Stimulated activated CD8-positive, alpha-beta memory T cell treated with anti-CD3 and anti-CD28 coated beads, Interleukin-2, amount 100 ng/mL, for 48 hours (primary cell): ENCODE measurements at places on chromosomes 1 and 21.

DNA sequence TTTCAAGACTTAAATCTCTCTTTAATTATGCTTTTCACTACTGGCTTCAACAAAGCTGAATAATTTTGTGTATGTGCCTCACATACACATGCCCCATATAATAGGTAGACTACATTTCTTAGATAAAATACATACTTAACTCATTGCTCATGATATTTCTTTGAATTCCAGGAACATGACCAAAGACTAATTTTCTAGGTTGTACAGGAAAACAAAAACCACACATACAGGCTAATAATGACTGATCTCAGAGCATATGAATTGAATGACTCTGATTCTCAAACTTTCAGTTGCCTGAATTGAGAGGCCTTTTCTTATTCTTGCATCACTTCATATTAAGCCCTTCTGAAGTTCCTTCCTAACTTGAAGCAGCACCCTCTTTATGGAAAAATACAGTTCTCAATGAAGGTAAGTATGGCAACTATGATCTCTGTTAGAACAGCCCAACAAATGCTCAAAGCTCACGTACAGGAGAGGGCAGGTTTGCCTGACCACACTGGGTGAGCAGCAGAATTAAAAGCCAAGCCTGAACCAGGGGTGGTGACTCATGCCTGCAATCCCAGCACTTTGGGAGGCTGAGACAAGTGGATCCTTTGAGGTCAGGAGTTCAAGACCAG, 22.6 kb upstream of the UAP1 start:
- DNase-seq: no peak

DNA sequence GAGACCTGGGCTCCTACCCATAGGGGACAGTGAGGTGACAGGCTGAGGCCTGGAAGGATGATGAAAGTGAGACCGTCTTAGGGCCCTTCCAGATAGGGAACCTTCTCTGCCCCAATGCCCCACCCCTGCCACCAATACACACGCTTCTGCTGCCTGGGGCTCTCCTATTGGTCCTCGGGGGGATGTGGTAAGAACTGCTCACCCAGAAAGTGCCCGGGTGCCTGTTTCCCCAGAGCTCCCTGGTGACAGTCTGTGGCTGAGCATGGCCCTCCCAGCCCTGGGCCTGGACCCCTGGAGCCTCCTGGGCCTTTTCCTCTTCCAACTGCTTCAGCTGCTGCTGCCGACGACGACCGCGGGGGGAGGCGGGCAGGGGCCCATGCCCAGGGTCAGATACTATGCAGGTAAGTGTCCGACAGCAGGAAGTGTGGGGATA, 948 bp downstream of the SEMA4A start:
- DNase-seq: peak; percentile 71

GRCh38 chr1:1427106-1427819, 6.2 kb upstream of the ANKRD65 start:
- DNase-seq: no peak

DNA sequence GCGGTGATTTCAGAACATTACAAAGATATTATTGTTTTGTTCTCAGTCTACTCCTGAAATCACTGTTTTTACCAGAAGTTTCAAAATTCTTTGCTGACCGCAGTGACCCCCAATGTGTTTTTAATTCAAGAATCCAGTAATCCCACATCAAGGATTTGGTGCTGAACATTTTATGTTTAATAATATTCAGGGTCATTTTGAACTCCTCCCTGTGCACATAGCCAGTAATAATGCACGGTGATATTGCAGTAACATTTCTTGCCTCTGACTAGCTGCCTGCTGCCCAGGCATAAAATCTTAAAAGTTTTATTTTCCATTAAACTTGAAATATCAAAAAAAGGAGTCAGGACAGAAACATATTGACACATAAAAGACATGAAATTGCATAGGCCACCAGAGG, 443.4 kb upstream of the NCAM2 start:
- no peak for DNase-seq

DNA sequence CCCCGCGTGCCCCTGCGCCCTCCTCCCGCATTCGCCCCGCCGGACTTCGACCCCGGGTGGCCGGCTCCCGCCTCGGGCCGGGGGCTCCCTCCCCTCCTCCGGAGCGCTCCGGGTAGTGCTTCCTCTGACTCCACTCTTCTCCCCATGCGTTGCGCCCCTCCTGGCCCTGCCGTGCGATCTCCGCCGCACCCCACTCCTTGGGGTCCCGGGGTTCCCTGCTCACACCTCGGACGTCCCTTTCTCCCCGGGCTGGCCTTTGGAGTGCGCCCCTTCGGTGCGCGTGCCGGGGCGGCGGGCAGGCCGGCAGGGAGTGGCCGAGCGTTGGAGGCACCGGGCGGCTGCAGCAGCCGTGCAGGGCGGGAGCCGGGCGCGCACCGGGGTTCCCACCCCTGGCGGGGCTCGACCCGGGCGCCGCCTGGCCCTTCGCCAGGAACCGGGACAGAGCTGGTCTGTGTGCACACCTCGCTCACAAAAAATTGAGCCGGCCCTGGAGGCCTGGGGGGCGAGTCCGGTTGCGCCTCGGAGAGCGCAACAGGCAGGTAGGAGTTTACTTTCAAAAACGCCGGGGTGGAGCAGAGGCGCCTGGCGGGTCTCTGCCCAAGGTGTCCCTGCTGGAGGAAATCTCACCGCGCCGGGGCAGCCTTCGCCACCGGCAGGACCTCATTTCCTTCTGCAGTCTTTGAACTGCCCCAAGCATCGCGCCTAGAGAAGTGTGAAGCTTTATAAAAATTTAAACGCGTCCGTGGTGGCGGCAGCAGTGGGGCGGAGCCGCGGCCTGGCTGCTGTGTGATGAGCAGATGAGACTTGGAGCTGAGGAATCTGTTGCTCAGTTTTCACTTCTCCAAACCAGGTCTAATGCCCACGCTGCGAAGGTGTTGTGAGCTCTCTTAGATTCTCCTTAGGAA, 650 bp downstream of the VANGL1 start:
- DNase-seq: no peak

DNA sequence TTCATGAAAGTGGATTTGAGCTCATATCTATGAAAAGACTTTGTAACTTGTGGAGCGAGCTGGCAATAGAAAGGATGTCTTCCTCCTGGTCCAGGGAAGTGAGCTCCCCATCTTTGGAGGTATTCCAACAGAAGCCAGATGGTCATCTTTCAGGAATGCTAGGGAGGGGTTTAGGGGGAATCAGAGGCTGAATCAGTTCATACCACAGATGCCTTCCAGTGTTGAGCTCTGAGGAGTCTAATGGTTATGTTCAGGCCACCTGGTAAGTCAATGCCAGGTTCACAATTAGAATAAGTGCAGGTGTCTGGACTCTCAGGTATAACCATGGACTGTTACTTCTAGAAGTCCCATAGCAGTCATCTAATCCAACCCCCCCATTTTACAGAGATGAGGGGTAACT, 119.1 kb downstream of the ACTL8 start:
- DNase-seq: no peak

DNA sequence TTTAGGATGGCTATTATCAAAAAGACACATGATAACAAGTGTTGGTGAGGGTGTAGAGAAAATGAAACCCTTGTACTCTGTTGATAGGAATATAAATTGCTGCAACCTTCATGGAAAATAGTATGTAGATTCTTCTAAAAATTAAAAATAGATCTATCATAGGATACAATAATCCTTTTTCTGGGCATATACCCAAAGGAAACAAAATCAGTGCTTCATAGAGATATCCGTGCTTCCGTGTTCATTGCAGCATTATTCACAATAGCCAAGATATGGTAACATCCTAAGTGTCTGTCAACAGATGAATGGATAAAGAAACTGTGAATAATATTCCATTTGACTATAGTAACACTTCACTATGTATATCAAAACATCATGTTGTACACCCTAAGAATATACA, 106.7 kb downstream of the MIS18A start:
- DNase-seq: no peak

- DNase-seq: no peak
These were observed 248.1 kb upstream of the DEPDC1 start for GRCh38 chr1:68745011-68745410.

DNA sequence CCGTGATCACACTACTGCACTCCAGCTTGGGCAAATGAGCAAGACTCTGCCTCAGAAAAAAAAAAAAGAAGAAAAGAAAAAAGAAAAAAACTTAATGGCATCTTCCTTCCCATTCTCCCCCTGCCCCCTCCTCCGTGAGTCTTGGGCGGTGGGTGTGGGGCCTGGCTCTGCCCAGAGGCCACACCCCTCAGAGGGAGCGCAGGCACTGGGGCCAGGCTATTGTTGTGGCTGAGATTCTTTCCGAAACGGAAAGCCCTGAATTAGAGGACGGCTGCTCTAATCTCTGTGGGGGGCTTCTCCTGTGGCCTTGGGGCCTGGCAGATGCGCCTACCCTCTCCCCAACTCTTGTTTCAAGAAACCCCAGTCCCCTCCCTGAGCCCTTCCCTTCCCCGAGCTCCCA, 4.1 kb upstream of the FAM110D start:
- DNase-seq: no peak

DNA sequence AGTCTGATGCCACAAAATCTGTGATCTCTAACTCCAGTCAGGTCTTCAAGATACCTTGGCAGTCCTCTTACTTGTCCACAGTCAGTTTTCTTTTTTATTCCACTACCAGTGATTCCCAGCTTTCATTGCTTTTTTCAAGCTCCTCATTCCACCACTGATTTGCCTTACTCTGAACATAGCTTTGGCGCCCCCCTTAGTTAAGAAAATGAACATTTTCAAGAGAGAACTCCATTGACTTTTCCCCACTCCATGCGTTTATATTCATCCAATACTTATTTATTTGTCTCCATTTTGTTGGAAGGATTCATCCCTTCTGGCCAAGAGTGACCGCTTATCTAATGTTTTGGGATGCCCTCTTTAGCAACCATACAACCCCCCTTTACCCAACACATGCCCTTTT, 33.9 kb upstream of the IPO9 start:
- no peak for DNase-seq

- no peak for DNase-seq
These were observed 70.9 kb upstream of the COL6A1 start for GRCh38 chr21:45910548-45911221.

- peak; percentile 26 for DNase-seq
These were observed 758 bp downstream of the PTBP2 start for GRCh38 chr1:96722161-96722922.

GRCh38 chr1:6907201-6907600, 121.9 kb downstream of the CAMTA1 start:
- no peak for DNase-seq

GRCh38 chr21:35927262-35927661, 133.1 kb downstream of the SETD4 start:
- DNase-seq: no peak

DNA sequence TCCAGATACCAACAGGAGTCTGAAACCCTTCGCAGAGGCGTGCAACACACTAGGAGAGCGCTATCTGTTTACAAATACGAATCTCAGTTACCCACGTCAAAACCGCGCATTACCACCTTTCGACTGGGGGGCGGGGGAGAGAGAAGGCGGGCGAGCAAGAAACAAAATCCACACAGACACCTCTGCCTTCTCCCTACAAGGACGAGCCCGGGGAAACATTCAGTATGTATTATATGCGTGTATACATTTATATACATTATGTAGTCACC, 722 bp downstream of the TUT4 start:
- DNase-seq: peak; percentile 50

DNA sequence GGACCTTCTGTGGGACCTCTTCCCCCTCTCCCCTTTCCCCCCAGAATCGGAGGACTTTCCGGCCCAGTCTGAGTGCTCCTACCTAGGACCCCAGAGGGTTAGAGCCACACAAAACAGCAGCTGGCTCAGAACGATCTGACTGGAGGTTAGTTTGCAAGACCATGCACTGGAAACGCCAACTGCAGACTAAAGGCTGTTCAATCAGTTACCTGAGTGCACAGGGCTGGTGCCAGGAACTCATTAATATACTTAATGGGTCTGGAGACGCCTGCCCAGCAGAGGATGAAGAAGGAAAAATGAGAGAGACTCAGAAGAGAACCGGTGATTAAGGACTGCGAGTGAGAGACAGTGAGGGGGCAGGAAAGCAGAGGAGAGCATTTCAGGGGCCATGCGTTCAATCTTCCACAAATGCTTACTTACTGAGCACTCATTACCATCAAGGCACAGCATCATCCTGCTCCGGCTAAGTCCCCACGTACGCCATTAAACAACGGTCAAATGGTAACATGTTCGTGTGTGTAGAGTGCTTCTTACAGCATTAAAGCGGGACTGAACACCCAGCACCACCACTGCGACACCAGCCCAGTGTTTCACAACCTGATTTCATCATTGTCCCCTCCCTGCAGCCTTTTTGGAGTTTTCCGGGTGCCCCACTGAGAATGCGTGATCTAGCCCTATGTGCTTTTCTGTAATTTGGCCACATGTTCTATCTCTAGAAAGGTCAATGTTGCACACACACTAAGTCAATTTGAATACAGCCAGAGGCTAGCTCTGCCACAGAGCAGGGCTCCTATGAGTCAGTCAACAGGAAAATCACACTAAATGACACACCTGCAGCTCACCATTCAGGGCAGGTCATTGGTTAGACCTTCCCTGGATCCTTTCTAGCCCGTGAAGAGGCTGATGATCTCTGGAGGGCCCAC, 7.6 kb downstream of the ENO1 start:
- DNase-seq: no peak

GRCh38 chr1:117642963-117643362, 37.1 kb downstream of the TENT5C start:
- DNase-seq: no peak

DNA sequence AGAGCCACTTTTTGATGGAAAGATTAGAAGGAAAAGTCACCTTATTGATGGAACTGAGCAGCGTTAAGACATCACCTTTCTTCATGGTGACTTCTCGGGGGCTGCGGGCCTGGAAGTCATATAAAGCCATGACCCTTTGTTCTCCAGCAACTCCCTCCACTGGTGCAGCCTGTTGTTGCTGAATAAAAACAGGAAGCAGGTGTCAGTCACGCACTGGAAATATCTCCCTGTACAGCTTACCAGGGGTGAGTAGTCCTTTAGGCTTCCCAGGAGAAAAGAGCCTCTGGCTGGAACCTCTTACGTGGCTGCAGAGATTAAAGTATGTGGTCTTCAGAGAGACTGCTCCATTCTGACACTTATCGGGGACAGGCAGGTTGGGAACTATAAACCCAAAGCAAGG, 31.9 kb downstream of the SPTA1 start:
- no peak for DNase-seq

DNA sequence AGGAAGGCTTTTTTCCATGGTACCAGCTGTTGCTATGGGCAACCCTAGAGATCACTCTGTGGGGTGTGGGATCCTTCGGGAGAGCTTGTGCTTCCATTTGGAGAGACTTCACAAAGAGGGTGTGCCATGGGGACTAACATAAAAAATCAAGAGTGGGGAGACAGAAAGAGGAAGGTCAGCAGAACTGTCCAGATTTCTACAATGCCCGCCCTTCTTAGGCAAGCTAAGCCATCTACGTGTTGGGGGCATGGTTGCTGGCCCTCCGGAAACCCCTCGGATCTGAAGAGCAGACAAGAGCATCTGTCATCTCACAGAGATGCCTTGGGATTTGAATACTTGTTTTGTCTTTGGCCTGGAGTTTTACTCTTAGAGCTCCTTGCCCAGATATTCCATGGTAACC, 83.9 kb upstream of the ZNF648 start:
- DNase-seq: no peak

DNA sequence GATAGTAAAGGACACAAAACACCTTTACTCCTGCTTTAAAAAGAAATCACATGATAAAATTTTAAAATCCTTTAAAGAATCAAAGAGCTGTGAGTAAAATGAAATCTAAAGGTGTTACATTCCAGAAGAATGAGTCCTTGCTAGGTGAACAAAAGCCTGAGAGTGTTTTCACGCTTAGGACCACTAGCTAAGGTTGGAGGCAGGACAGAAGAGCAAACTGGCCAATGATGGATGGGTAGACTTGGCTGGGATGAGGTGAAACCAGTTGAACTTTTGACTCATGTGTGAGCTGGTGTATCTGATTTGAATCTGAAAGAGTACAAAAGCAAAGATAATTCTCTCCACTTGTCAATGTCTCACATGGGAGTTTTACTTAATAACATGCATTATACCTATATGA, 35.1 kb downstream of the CATSPERE start:
- DNase-seq: no peak
